ENCODE measurements at places on chromosomes 2 and 18.

DNA sequence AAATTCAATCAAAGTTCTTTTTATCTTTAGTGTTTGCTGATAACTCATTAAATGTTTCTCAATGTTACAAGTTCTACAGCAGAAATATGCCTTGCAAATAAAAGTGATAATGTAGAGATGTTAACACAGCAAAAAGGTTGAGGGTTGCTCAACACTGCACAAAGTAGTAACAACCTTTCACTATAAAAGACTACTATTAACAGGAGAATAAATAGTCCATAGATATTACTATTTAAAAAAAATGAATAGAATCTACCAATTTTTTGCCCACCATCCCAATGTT is 378.1 kb downstream of the RBM43 start:
- DNase-seq, result no peak

DNA sequence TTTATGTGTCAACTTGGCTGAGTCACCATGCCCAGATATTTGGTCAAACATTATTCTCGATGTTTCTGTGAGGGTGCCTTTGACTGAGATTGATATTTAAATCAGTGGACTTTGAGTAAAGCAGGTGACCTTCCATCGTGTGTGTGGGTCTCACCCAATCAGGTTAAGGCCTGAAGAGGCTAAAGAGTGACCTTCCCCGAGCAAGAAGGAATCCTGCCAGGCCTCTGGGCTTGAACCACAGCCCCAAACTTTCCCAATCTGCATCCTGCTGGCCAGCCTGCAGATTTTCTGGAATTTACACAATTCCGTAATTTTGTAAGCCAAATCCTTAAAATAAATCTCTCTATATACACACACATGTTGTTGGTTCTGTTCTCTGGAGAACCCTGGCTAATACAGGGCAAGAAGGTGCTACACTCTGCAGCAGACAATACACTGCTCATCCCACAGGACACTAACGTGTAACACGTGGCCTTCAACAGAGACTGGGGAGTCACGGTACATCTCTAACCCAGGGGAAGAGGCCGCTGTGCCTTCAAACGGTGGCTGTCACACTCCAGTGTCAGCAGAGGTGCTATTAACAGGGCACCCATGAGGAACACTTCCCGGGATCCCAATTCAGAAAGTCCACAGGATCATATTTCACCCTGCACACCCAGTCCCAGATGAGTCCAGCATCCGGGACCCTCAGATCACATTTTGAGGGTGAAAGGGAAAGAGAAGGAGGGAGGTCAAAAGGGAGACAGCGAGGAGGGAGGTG is 113.1 kb upstream of the ID2 start:
- DNase-seq, result no peak

GRCh38 chr2:157785200-157785599 is 90.9 kb downstream of the ACVR1 start:
- no peak for DNase-seq

DNA sequence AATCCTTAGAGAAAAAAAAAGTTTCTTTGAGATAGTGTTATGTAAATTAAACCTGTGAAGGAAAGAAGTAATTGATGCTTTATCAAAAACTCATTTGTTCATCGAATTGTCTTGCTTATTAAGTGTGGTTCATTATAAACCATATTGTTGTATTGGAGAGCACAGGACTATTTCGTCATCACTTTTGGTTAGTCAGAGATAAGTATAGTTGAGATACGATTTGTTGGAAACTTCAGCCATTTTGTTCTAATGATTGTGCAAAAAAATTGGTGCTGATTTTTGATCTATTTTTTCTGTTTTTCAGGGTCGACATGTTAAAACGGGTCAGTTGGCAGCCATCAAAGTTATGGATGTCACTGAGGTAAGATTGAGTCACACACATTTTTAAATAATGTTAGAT is 92.9 kb downstream of the MAP4K4 start:
- DNase-seq, result no peak

DNA sequence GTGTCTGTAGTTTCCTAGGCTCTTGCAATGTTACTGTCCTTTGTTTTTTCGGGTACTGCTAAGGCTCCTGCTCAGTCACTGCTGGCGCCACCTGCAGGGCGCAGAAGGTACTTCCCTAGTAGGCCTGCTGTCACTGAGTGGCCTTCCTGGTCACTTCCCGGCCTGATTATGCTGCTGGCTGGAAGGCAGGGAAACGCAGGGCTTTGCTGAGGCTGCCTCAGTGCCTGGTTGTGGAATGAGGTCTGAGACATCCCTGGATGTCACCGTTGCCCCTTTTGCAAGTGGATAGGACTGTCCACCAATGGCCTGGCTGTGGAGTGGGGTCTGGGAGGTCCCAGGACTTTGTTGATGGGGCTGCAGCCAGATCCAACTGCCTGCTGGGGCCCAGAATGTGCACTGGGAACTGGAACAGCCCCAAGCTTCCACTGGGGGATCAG is 13.1 kb downstream of the DAW1 start:
- peak; percentile 63 for DNase-seq

DNA sequence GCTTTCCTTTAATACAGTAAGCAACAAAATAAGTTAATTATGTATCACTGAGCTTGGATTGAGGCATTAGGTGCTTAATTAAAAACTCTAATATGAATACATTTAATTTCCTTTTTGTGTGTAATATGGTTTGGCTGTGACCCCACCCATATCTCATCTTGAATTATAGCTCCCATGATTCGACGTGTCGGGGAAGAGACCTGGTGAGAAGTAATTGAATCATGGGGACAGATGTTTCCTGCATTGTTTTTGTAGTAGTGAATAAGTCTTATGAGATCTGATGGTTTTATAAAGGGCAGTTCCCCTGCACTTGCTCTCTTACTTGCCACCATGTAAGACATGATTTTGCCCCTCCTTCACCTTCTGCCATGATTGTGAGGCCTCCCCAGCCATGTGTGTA is 325.4 kb upstream of the CDH7 start:
- no peak for DNase-seq

GRCh38 chr18:73756256-73757091 is 391.2 kb downstream of the FBXO15 start:
- DNase-seq, result peak; percentile 68

DNA sequence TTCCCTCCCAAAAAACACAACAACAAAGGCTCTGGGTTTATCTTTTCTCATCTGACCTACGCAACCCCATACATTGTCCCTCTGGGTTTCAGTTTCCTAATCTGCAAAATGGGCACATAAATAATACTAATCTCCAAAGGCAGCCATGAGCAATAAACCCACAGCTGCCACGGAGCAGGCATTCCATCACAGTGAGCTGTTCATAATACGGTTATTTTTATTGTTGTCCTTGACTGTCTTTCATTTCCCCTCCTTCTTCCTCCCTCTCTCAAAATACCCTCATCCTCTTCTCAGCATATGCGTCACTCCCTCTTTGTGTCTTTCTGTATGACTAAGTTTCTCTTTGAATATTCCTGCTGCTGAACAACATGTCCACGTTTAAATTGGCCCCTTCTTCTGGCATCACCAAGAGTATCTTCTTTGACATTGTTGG is 129.8 kb upstream of the CAB39 start:
- DNase-seq, result peak; percentile 64

- DNase-seq, result no peak
These were observed 17.5 kb downstream of the GAREM2 start for GRCh38 chr2:26190369-26190768.

DNA sequence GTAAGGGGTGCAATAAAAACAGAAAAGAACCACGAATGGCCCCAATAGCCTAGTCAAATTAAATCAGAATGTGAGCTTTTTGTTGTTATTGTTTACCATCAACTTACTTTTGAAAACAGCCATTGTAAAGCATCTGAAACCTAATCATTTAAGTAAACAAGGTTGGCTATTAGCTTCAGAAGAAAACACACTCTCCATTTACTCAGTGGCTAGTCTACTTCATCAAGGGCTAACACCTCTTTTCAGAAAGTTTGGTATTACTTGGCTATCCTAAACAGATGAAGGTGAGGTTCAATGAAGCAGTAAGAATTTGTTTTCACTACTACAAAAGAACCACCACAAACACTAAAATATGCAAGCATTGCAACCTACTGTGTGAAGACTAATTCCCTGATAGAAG is 398.0 kb downstream of the CDH2 start:
- no peak for DNase-seq

GRCh38 chr2:10771786-10772185 is 40.8 kb downstream of the PDIA6 start:
- no peak for DNase-seq

GRCh38 chr2:2332381-2332780 is 1.3 kb upstream of the MYT1L start:
- no peak for DNase-seq

DNA sequence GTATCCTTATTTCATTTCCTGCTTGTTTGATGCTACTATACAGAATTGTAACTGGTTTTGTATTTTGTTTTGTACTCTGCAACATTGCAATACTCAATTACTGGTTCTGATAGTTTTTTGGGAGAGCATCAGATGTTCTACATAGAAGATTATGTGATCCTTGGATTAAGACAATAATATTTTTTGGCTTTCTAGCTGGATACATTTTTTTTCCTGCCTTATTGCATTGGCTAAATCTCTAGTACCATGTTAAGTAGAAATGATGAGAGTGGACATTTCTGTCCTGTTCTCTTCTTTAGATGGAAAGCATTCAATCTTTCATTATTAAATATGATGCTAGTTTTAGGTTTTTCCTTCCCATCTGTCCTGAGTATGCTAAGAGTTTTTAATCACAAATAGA is 523.5 kb downstream of the ARHGAP15 start:
- DNase-seq, result no peak

GRCh38 chr2:216113572-216113971 is 4.4 kb downstream of the XRCC5 start:
- DNase-seq, result no peak

DNA sequence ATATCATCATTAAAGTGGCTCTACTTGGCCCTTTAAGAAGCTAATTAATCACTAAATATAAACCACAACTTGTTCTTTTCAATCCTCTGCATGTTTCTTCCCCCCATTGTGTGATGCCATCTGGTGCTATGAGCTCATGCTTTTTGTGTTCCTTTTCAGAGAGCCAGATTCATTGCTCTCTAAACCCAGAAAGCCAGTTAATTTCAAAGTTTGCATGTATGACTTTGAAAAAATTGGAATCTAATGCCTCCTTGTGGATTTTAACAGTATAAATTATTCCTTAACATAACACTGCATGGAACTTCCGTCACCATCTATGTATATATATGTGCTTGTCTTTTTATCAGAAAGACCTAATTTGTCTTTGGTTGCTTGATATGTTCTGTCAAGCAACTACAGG is 31.1 kb downstream of the TMEM178A start:
- DNase-seq, result peak; percentile 85

- peak; percentile 81 for DNase-seq
These were observed 229.5 kb downstream of the ETAA1 start for GRCh38 chr2:67626656-67627055.

DNA sequence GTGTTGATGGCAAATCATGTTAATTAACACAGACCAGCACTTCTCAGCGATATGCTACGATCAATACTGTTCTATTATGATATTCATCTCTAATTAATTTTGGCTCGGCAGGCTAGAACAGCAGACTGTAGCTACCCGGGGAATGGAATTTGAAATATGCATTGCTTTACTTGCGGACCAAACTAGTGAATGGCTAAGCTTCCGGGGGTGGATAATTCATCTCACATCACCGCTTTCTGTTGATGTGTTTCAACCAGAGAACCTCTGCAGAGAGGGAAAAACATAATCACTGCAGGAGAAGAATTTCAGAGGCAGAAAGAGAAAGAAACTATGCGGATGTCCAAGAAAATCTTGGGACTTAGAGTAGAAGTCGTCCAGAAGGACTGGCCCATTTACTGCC is 490.9 kb downstream of the STK39 start:
- peak; percentile 53 for DNase-seq

- DNase-seq, result peak; percentile 74
These were observed 16.3 kb downstream of the GPR55 start for GRCh38 chr2:230908595-230909191.

DNA sequence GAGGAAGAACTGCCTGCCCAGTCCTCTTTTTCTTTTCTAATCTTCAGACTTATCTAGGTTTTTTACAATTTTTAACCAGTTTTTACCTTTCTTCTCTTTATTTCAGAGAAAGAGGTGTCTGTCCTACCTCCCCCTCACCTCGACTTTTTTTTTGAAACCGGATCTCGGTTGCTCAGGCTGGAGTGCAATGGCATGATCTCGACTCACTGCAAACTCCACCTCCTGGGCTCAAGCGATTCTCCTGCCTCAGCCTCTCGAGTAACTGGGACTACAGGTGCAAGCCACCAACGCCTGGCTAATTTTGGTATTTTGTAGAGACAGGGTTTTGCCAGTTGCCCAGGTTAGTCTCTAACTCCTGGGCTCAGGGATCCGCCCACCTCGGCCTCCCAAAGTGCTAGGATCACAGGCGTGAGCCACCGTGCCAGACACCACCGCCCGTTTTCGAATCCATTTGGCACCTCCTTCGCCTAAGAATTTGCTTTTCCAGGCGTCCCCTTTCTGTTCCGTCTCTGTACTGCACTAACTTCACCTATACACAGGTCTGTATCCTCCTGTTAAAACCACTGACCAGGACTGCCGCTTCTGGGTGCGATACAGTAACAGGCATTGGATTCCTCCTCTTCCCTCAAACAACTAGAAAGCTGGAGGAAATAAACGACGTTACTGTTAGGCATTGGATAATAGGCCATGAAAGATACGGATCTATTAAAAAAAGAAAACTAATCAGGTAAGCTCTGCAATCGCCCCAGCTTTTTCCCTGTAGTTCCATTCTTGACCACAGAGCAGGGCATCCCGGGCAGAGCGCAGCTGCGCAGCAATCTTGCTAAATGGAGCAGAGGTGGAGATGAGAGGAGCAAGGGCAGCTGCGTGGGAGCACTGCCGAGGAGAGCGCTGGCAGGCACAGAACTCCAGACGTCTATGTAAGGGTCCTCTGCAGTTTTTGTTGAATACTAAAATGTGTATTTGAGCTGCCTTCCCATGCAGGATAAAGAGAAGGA is 69.9 kb downstream of the ZC3H6 start:
- no peak for DNase-seq

- peak; percentile 88 for DNase-seq
These were observed 31.5 kb downstream of the NOL10 start for GRCh38 chr2:10658041-10658913.

GRCh38 chr18:50320719-50321118 is 33.2 kb upstream of the CXXC1 start:
- no peak for DNase-seq

GRCh38 chr2:205161156-205161839 is 521.0 kb upstream of the NRP2 start:
- peak; percentile 18 for DNase-seq

DNA sequence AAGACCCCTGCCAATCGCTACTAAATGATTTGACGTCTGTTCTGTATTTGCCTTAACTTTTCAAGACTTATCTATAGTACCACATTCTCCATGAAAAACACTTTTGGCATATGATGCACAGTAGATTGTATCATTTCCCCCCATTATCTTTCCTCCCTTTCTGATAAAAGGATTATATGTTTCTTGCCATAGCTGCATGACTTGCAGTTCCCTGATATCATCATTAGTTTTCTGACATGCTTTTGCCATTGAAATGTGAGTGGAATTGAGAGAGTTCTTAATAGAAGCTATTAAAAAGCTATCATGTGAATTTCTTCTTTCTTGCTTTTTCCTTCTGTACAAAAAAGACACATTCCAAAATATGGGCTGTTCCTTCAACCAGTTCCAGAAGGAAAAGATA is 130.3 kb downstream of the TMEFF2 start:
- DNase-seq, result no peak

GRCh38 chr2:104476563-104476988 is 377.3 kb upstream of the POU3F3 start:
- DNase-seq, result no peak

Data from astrocyte of the spinal cord (primary cell).